ENCODE measurements at places on chromosomes 16 and 17.

GRCh38 chr17:29291163-29291752 lies 2.7 kb downstream of the NUFIP2 start:
- no peak for DNase-seq

DNA sequence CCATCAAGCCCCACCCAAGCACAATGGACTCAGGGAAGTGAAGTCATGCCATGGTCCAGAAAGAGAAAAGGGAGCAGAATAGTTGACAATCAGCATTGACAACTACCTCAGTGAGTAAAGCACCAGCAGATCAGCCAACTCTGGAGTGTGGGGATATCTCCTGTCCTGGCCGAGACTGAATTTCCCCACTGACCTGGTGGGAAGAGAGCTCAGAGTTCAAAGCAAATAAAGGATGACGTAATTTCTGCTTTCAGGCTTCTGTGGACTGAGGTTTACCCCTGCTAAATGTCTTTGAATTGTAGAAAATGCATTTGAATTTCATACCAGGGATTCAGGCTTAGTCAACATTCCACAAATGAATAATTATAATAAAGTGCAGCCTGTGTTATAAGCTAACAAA lies 152.9 kb downstream of the CBLN1 start:
- DNase-seq, result no peak

DNA sequence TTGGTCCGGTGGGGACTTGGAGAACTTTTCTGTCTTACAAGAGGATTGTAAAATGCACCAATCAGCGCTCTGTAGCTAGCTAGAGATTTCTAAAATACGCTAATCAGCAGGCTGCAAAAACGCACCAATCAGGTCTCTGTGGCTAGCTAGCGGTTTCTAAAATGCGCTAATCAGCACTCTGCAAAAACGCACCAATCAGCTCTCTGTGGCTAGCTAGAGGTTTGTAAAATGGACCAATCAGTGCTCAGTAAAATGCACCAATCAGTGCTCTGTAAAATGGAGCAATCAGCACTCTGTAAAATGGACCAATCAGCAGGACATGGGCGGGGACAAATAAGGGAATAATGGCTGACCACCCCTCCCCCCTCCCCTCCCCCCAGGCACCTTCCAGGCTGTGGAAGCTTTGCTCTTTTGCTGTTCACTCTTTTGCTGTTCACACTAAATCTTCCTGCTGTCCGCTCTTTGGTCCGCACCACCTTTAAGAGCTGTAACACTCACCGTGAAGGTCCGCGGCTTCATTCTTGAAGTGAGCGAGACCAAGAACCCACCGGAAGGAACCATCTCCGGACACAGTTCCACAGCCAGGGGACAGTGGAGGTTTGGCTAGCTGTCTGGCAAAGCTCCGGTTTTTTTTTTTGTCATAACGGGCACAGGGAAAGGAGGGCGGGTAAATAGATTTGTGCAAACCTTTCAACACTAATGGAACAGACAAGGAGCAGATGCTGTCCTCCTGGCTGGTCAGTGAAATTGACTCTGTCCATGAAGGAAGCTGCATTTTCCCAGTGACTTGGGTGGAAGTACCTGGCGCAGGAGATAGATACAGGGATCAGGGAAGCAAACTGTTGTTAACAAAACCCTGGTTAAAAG lies 8.3 kb downstream of the PITPNC1 start:
- DNase-seq, result no peak

GRCh38 chr16:88069397-88070168 lies 118.3 kb downstream of the BANP start:
- no peak for DNase-seq

DNA sequence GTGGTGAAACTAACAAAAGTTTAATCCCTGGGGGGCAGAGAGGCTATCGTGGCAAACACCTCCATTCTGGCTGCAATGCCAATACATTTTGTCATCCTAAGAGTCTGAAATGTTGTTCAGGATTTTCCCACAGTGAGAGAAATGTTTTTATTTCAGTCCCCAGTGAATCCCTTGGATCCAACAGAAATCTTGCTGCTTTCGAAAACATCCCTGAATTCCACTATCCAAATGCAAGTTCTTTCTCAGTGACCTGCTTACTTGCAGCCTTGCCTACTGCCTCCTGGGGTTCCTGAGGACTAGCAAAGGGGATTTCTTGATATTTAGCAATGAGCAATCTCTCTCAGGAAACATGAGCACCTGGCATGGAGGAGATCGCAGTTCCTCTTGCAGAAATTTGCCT lies 202.1 kb upstream of the IRX3 start:
- no peak for DNase-seq

DNA sequence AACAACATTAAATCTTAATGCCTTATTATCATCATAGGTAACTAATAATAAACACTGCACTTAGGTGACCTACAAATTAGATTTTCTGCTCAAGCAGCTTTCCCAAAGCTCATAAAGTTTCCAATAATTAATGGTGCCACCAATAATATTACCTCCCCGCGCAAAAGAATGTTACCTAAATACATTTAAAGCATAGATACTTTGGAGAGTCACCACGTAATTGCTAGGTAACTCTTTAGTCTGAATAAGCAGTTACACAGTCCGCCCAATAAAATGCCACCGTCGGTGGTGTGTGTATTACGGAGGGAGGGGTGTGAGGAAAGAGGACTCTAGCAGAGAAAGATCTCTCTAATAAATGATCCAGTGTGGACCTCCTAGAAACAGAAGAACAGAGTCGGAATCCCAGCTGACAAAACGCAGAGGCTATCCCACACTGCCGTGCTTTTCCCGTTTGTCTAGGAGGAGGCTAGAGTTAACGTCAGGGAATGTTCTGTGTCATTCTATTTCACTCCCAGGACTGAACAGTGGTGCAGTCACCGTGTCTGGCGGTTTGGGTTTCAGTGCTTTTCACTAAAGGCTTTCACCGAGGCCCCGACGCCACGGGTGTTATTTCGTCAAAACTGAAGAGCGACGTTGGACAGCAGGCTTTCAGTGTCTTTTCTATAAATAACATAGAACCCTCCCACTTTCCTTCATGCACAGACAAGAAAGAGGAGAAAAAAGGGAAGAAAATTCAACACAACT lies 630 bp downstream of the RNFT1 start:
- no peak for DNase-seq

DNA sequence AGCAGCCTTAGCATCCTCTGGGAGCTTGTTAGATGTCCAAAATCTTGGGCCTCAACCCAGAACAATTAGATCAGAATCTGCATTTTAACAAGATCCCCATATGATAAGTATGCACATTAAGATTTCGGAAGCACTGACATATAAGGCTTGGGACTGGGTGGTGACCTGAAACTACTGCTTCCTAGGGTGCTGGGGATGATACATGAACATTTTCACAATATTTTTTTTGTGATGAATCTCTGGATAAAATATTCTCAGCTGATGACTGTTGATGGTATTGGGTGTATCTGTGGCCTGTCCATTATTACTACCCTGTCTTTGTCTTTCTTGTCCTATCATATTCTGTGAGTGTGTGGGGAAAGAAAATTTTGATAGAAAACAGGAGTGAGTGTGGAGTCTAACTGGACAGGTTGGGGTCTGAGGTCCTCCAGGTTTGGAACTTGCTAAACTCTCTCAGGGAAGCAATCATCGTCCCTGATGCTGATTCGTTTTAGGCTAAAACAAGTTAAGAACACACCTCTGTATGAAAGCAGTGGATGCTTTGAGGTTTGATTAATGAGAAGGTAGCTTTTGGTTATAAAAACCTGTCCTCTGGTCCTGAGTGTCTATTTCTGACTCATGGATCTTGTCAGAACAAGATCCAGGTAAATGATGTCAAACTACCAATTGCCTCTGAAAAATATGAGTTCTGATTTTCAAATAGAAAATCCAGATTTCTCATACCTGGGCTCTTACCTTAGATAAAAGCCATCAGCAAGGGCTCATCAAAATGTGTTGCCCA lies 23.2 kb downstream of the KRT23 start:
- no peak for DNase-seq

DNA sequence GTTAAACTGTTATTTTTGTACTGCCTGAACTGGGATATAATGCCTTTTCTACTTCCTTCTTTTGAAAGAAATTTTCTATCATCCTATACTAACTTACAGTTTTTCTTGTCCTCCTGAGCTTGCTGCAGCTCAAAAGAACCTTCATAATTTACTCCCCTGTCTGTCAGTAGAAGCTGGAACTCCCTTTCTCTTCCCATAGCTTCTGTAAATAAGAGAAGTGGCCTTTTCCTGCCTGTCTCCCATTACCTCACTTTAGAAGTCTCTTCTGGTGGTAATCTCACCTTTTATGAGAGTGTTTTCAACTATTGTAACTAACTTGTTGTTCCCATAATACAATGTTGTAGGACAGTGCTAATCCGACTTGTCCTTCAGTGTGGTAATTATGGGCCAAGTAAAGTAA lies 246.7 kb upstream of the TBX2 start:
- no peak for DNase-seq

- DNase-seq, result no peak
Observed at GRCh38 chr17:70127221-70127873, 42.0 kb upstream of the KCNJ2 start.

DNA sequence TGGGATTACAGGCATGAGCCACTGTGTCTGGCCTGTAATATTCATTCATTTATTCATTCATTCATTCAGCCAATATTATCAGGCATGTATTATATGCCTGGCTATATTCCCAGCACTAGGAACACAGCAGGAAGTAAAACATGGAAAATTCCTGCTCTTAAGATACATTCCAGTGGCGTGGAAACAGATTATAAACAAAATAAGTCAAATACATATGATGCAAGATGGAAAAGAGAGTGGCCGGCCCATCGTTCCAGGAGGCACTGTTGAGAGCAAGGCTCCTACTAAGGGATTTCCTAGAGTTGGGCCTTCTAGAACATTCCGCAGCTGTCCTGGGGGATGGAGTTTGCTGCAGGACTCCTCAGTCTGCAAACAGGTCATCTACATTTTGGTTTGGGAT lies 17.7 kb downstream of the ADCY9 start:
- no peak for DNase-seq

GRCh38 chr16:16122264-16122663 lies 101.0 kb downstream of the ABCC6 start:
- no peak for DNase-seq

DNA sequence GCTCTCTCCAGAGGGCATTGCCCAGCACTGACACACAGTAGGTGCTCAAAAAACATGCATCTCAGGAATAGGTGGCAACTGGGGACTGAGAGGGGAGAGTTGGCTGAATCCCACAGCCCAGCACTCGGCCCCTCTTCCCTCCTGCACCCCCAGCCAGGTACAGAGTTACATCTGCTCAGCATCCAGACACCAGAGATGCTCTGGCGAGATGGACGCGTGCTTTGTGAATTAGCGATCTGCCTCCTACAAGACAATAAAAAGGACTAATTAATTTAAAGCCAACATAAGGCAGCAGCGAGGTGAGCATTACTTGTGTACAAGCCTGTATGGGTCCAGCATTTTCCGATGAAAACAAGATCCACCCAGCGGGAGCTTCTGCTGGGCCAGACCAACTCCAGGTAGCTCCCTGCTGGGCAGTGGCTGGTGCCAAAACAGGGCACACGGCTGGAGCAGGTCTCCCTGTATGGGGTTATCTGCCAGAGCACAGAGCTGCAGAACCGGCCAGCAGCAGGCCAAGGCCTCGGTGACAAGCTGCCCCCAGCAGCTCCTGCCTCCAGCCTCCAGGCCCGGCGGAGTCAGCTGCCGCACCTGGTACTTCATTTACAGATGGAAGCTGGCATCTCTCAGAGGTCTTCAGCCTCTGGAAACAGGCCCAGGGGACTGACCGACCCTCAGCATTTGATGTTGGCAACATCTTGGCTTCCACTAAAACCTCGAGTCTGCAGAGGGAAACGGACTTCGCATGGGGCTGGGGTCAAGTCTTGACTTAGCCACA lies 219.7 kb upstream of the SDK2 start:
- DNase-seq, result no peak

GRCh38 chr17:42617956-42618431 lies 8.5 kb downstream of the TUBG1 start:
- no peak for DNase-seq

DNA sequence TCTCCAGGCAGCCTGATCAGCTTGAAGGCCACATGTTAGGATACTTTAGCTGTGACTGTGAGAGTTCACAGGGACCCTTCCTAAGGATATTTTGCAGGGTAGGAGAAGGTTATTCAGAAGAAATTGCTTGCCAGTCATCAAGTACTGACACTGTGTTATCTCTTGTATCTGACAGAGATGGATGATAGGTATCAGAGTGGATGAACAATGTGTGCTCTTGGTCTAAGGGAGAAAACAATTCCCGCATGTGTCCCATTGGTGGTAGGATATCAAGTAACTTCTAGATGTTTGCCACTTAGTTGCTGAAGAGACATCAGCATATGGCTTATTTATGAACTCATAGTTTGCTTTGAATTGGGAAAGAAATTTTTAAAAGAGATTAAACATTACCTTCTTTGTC lies 219.3 kb downstream of the SPECC1 start:
- no peak for DNase-seq

GRCh38 chr17:77810536-77810935 lies 148.0 kb upstream of the TNRC6C start:
- DNase-seq, result no peak

DNA sequence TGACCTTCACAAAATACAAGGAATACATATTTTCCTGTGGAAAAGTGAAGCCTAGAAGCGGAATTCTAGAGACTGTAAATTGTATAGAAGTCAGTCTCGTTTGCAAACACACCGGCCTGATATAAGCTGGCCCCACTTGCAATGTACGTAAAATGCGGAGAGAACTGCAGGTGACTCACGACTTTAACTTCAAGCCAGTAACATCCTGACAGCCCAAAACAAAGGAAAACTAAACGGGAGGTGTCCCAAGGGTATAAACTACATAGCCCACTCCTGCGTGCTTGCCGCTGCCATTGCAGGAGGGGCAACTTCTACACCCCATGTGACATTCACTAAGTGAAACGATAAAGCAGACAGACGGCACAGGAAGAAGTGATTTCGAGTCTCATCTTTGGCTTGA lies 101.6 kb downstream of the CYTH1 start:
- no peak for DNase-seq

DNA sequence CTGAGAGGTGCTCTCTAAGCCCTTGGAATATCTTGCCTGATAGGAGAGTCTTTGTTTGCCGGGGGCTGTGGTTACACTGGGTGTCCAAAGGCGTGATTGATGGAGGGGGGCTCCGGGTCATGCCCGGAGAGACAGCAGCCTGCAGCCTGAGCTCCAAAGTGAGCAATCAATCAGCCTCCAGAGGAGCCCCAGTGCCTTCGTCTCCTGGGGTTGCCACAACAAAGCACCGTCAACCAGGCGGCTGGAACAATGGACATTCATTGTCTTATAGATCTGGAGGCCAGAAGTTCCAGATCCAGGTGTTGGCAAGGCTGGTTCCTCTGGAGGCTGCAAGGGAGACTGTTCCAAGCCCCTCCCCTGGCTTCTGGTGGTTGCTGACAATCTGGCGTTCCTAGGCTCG lies 24.0 kb upstream of the GINS2 start:
- no peak for DNase-seq

DNA sequence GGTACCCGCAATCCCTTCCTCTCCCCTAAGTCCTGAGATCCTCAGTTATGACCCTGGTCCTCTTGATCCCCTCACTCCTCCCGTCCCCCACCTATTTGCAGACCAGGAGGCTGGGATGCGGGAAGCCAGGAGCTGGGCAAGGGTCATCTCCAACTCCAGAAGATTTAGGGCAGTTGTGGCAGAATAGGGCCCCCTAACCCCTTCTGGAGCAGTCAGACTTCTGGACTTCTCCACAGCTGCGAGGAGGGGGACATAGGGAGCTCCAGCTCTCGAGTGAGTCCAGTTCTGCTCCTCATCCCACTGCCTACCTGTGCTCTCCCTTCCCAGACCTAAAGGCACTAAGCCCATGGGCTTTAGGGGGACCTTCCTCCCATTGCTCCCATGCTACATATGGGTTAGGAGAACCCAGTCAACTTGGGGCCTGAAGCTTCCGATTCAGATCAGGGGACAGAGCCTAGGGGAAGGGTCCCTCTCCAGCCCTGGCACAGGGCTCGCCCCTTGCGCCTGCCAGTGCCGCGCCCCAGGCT lies 1.3 kb downstream of the WNK4 start:
- no peak for DNase-seq
